NCI-H2107 (cell line): ENCODE measurements at places on chromosomes 2 and 18.

GRCh38 chr18:61132031-61132430 is 201.2 kb upstream of the CDH20 start:
- DNase-seq, result no peak

- no peak for DNase-seq
These were observed 258.9 kb upstream of the EPHA4 start for GRCh38 chr2:221831051-221831450.

- no peak for DNase-seq
These were observed 78.6 kb downstream of the CALCRL start for GRCh38 chr2:187369471-187369870.

GRCh38 chr2:18551169-18551568 is 9.3 kb downstream of the RDH14 start:
- no peak for DNase-seq

DNA sequence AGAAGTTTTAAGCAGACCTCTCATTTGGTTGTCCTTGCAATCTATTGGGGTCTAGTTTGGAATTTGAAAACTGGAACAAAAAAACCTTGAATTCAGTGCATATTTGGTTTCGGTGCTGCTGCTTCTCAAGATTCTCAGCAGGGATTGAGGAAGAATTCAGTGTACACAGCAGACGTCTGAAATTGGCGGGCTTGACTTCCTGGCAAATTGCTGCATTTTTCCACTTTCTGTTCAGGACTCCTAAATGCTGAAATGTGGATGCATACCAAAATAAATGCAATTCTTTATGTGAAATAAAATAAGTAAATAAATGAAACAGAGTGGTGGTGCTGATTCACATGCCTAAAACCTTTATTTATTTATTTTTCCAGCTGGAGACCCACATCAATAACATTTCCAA is 332.4 kb upstream of the KYNU start:
- no peak for DNase-seq

- DNase-seq, result no peak
These were observed 374.8 kb downstream of the SLC4A3 start for GRCh38 chr2:220002251-220002650.

GRCh38 chr2:130806370-130806769 is 30.3 kb upstream of the ARHGEF4 start:
- no peak for DNase-seq

DNA sequence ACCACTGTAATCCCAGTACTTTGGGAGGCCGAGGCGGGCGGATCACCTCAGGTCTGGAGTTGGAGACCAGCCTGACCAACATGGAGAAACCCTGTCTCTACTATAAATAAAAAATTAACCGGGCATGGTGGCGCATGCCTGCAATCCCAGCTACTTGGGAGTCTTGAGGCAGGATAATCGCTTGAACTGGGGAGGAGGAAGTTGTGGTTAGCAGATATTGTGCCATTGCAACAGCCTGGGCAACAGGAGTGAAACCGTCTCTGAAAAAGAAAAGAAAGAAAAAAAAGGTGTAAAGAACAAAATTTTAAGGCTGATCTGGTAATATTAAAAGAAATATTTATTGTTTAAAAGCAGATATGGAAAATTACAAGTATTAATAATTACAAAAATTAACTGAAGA is 29.7 kb downstream of the ZNF804A start:
- DNase-seq, result no peak

DNA sequence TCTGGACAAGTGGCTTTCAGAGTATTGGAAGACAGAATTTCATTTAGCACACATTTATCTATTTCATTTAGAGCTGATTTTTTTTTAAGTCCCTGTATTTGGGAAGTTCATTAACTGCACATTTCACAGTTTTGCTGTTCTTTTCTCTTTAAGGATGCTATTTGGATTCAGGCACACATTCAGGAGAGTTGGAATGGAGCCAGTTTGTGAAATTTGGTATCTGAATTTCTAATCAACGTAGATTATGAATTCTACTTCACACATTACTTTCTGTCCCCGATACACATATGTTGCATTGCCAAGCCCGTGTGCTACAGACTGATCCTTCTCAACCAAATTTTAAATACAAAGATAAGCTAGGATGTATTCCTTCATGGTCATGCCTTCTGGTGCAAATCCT is 503.9 kb downstream of the IRS1 start:
- DNase-seq, result no peak
